COR-L47 (cell line): ENCODE measurements at places on chromosomes 16 and 17.
A peak's percentile ranks its signal among the peaks of the same experiment; 100 is the strongest.

GRCh38 chr16:30894540-30895368 is 877 bp upstream of the BCL7C start:
- no peak for DNase-seq

DNA sequence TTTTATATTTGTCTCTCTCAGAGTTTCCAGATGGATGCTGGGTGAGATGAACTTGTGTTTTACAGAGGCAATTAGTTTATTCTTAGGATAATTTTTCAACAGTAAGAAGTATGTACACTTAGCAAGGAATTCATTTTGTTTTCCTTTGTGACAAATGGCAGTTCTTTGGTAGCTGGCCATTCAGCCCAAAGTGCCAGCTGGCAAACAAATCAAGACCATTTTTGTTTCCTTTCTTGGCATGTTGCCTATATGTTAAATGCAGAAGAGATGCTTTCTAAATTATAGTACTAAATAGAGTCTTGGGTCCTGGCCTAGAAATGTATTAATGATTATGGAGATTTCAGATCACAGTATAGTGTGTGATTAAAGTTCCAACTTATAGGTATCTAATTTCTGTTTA is 337.1 kb downstream of the CNTNAP4 start:
- DNase-seq: peak; percentile 79

- no peak for DNase-seq
These were observed 80.3 kb upstream of the ZNF750 start for GRCh38 chr17:82920150-82920549.

GRCh38 chr17:20092973-20093626 is 83.9 kb downstream of the SPECC1 start:
- DNase-seq: peak; percentile 37

- no peak for DNase-seq
These were observed 50.2 kb downstream of the WSB1 start for GRCh38 chr17:27343977-27344607.

DNA sequence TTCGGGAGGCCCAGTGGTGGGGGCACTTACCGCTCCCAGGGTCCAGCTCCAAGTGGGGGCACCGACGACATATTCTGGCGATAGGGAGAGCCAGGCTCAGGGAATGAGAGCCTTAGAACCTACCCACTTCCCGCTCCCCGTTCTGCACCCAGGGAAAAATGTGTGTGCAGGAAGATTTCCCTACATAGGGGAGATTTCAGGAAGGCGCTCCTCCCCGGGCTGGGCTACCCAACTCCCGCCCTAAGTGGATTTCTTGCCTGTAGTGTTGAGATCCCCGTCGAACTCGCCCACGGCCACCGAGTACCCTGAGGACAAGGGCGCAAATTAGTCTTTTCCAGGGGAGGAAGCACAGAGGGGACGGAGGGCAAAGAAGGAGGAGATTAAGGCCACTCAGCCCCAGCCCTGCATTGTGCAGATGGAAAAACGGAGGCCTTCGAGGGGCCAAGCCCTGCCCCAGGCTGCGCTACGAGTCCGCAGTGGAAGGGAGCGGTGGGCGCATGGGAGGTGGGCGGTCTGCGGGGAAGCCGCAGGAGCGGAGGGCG is 5.1 kb downstream of the ITGA2B start:
- no peak for DNase-seq

DNA sequence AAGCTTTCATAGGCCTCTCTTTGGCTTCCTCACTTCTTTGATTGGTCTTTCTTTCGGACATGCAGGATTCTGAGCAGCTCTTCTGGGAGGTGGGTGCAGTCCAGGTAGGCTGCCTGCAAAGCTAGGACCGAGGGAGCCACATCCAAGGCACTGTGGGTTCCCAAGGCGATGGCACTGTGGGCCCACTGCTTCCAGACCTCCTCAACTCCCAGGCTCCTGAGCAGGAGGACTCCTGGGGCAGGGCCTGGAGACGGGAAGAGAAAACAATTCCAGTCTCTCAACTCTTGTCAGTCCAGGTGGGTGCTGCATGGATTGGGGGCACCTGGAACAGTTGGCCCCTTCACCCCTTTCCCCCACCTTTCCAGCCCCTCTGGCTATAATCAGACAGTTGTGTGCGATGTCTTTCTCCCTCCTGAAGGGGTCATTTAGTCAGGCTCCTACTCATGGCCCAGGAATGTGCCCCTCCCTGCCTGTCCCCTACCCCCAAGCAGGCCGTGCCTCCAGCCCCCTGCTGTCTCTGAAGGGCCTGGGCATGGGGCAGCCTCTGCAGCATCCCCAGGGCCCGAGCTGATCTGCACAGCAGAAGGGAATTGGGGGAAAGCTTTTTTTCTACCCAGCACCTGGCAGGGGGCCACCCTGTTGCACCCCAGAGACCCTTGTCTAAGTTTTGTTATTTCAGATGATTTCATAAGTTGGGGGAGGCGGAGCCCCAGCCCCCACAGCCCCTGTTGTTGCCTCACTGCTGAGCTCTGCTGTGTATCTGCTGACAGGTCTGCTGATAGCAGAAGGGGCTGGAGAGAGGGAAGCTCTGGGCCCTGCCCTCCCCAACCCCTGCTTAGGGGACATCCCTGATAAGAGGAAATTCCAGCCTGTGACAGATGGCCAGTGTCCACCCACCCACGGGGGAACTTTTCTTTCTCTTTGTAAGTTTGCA is 330.3 kb downstream of the SEC14L1 start:
- DNase-seq: no peak

- DNase-seq: no peak
These were observed 26.6 kb downstream of the ITGB3 start for GRCh38 chr17:47280072-47280811.

- peak; percentile 71 for DNase-seq
These were observed at the start of gene METRN for GRCh38 chr16:714558-715476. METRN (plus strand) TSS chr16:715118; CDS start chr16:715290, 172 bp downstream.

GRCh38 chr17:6366221-6366666 is 68.7 kb downstream of the AIPL1 start:
- DNase-seq: no peak

DNA sequence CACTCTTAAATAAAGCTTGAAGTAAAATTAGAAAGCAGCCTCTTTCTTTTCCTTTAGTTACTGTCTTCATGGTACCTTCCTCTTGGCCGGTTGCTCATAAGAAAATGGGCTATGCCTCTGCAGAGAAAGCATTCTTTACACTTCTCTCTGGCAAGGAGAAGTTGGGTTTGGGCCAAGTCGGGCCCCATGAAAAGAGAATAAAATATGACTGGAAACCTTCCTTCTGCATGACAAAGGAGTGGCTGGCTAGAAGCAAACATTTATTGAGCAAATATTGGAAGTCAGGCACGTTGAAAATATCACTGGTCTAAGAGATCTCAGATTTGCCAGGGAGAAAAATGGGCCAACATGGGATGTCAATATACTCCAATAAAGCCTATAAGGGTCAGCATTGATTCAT is 126.1 kb downstream of the CA10 start:
- DNase-seq: no peak

DNA sequence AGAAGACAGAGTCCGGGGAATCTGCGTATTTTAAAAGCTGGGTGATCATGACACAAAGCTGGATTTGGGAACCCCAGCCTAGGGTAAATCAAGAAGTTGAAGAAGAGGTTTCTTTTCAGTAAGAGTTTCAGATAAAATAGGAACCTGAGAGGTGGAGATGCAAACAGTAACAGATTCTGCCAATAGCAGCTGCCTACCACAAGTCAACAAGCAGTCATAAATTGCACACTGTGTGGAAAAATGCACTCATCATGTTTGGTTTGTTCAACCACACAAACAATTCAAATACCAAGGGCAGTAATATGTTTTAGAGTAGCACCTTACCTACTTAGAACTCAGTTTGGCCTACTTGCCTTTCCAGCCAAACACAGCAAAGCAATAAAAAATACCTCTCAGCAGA is 14.0 kb downstream of the MYO1D start:
- no peak for DNase-seq

DNA sequence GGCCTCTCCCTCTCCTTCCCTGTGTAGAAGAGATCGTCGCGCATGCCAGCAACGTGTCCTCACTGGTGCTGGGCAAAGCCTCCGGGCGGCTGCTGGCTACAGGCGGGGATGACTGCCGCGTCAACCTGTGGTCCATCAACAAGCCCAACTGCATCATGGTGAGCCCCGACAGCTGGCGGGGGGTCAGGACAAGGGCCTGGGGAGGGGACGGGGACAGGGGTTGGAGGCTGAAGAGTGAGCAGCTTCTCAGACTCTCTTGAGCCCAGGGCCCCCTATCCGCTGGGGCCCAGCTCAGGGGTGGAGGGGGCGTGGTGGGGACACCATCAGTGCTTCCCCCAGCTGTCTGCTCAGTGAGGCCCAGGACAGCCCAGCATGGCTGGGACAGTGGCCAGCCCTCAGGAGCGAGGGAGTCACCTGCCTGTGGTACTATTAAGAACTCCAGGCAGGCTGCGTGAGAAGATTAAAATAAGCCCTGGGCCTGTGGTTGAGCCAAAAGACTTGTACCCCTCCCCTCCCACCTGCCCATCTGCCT is 6.2 kb downstream of the KATNB1 start:
- DNase-seq: peak; percentile 13

DNA sequence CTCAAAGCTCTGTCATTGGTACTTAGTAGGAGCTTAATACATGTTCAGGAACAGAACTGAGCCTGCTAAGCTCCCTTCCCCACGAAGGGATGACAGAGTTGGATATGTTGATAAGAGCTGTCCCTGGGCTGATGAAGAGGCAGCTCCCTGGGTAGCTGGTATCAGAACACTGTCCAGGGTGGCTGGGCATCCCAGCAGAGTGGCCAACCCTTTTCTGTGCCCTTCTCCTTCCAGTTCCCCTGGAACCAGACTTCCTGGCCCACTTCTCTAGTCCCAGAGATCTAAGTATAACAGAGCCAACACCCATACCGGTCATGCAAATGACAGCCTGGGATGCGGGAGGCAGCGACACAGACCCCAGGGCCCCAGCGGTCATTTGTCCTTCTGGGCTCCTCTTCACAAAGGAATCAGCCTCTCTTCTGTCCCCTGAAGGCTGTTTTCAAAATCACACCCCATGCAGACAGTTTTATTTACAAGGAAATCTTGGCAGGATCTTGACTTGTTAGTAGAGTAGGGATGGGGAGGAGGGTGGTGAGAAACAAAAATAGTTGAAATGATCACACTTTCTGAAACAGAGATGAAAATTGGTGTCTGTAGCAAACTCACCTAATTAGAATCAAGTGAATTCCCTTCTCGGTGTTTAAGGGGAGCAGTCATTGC is 1.4 kb upstream of the RHBDL3 start:
- no peak for DNase-seq

GRCh38 chr16:73151941-73152340 is 104.0 kb upstream of the ZFHX3 start:
- no peak for DNase-seq

GRCh38 chr16:54027062-54027461 is 259.5 kb downstream of the IRX3 start:
- no peak for DNase-seq

- DNase-seq: no peak
These were observed 12.9 kb upstream of the CMIP start for GRCh38 chr16:81431554-81432353.

DNA sequence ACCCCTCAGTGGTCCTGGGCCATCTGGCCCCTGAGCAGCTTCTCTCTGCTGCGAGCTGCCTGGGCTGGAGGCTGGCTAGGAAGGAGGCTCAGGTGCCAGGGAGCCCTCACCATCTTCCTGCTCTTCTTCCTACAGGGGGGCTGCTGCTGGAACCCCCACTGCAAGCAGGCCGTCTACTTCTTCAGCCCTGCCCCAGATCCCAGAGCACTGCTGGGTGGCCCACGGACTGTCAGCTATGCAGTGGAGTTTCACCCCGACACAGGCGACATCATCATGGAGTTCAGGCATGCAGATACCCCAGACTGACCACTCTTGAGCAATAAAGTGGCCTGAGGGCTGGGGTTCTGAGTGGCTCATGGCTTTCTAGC is 46.1 kb downstream of the PRMT7 start:
- DNase-seq: no peak

DNA sequence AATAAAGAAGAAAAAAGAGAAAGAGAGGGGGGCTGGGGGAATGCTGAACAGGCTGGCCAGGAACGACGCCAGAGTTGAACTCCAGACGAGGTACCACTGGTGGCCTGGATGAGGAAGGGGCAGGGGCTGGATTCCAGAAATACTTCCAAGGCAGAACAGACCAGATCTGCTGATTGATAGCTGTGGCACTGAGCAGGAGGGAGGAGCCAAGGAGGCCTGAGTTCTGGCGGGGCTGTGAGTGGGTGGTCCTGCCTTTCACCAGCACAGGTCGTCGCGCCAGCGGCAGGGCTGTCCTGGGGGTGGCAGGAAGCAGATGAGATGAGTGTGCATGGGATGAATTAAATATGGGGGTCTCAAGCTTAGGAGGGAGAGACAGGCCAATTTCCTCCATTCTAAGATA is 5.5 kb downstream of the CCDC42 start:
- no peak for DNase-seq

- no peak for DNase-seq
These were observed 4.3 kb upstream of the NTN1 start for GRCh38 chr17:9016941-9017552.

DNA sequence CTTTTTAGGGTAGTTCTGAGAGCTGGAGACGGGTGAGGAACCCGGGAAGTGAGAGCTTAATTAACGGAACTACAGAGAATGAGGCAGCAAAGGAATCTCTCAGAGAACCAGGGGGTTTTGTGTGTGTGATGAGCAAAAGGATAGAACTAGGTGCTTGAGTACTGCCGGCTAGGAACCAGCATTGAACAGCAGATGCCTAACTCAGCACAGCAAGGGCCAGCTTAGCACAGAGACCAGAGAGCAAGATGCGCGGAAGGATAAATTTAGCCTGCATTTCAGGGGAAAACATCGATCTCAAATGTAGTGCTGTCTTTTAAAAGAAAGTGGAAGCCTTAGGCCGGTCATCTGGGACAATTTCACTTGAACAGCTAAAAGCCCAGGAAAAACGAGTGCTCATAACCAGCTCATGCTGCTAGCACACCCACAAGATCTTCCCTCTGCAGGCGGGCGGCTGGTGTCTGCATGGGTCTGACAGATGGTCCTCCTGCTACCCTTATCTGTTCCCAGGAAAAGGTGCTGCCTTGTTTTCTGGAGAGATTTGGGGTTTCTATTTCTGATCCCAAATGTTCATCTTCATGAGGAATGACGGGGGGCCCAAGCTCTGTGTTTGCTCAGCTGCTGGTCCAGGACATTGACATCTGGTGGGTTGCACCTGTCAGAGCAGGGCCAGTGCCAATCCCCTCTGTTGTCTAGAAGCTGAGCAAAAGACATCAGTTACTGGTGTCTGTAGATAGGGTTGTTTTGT is 103.9 kb downstream of the SOCS1 start:
- DNase-seq: peak; percentile 78

- no peak for DNase-seq
These were observed 209.3 kb downstream of the HS3ST3B1 start for GRCh38 chr17:14510136-14510535.

DNA sequence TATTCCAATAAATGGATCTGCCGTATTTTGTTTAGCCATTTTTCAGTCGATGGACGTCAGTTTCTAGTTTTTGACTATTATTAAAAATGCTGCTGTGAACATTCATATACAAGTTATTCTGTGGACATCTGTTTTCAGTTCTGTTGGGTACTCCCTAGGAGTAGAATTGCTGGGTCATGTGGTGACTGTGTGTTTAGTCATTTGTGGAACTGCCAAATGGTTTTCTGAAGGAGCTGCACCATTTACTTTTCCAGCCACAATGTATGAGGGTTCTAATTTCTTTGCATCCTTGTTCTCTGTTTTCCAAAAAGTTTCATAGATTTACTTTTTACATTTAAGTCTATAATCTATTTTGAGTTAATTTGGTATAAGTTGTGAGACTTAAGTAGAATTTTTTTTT is 29.5 kb downstream of the CYLD start:
- no peak for DNase-seq
